ENCODE measurements at places on chromosomes 11 and 22.

DNA sequence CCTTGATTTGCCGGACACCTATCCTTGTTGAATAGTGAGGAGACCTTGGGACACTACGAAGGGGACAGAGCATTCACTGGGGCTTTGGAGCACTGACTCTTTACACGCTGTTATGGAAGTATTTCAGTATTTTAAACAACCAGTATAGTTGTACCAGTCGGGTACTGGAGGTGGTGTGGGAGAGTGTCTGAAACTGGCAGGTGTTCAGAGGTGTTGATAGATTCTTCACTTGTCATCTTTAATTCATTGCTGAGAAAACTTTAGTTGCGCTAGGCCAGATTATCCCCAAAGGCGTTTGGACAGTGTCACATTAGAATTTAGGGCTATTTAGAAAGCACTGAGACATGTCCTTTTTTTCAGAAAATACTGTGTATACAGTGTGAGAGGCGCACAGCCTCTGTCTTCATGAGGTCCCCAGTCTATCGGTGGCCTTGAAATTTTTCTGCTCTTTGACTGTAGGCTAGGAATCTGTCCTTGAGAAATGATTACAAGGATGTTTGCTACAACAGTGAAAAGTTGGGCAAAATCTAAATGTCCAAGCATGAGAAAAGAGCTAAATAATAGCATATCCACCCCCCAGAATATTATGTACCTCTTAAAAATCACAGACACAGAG lies 69.7 kb downstream of the TEAD1 start:
- DNase-seq = no peak

DNA sequence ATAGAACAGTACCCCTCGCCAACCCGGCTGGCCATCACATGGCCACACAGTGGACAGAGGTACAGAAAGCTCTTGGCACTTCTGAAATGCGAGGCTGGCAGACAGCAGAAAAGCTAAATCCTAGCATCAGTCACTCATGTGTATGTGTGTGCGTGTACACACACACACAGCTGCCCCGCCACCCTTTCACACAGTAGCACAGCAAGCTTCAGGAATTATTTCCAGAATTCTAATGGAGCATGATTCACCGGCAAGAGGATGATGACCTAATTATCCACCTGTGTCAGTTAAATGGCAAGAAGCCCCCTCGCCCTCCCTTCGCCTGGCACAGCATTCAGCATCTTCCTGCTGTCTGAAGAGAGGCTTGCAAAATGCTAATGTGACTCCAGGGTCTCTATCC lies 336.0 kb downstream of the SHANK2 start:
- DNase-seq = no peak

- DNase-seq = no peak
These were observed 516.2 kb downstream of the INSC start for GRCh38 chr11:15630896-15631295.

DNA sequence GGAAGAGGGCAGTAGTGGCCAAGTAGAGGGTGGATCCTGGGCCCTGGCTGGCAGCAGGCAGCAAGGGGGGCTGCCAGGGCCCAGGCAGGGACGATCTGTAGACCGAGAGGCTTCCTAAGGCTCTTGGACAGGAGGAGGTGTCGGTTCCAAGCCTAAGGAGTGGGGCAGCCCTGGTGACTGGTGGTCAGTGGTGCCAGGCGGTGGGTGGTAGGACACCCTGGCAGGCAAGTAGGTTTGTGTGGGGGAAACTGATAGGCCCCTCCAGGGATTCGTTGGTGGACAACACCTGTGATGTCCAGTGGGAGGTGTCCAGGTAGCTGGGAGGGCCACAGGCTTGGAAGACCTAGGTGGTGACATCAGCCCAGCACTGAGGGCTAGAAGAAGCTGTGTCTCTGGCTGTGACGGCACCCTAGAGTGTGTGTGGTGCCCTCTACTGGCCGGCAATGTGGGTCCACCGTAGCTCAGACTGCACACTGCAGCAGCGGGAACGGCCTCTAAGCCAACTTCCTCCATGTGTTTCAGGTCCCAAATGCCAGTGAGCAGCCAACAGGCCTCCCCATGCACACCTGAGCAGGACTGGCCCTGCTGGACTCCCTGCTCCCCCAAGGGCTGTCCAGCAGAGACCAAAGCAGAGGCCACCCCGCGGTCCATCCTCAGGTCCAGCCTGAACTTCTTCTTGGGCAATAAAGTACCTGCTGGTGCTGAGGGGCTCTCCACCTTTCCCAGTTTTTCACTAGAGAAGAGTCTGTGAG lies 9.4 kb upstream of the SAMM50 start:
- DNase-seq = no peak

- no peak for DNase-seq
These were observed 31.6 kb upstream of the CARS1 start for GRCh38 chr11:3088806-3089205.

DNA sequence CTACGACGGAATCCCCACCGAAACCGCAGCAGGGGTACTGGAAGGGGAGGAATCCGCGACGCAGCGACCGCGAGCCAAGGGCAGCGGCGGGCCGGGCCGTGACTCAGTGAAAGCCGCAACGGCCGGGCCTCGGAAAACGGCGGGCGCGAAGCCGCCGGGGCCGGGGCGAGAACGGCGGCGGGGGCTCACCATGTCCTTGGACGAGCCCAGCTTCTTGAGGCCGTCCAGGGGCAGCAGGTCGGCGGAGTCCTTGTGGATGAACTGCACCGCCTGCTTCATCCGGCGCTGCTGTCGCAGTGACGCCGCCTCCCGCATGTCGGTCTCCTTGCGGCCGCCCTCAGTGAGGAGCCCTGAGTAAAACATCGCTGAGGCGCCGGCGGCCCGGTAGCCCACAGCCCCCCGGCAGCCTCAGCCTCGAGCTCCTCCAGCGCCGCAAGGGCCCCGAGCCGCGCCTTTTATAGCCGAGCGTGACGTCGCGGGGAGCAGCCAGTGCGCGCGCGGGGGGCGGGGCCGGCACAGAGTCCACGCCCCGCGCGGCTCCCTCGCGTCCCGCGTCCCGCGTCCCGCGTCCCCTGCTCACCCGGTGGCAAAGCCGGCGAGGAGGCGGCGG lies at the start of gene NRIP3:
Gene NRIP3 (minus strand): TSS at position 429 of the 610 bp plus-strand sequence. CDS start 66 bp downstream, at position 363.
- DNase-seq = peak; percentile 27

- no peak for DNase-seq
These were observed 30.6 kb downstream of the UBASH3B start for GRCh38 chr11:122686111-122686510.

DNA sequence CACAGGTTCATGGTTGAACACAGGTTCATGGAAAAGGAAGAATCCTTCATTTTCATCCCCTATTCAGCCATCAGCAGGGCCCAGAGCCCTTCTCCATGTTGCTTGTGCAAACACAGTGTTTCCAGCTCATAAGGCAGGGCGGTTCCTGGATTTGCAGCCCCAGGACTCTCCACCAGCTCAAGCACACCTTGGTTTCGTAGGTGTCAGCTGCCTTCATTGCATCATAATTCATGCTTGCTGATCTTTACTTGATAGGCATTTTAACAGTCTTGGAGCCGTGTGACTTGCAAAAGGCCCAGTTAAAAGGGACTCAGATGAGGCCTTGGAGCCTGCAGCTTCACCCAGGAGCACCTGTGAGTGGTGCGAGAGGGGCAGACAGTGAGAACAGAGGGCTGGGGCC lies 318.1 kb upstream of the B3GAT1 start:
- no peak for DNase-seq

DNA sequence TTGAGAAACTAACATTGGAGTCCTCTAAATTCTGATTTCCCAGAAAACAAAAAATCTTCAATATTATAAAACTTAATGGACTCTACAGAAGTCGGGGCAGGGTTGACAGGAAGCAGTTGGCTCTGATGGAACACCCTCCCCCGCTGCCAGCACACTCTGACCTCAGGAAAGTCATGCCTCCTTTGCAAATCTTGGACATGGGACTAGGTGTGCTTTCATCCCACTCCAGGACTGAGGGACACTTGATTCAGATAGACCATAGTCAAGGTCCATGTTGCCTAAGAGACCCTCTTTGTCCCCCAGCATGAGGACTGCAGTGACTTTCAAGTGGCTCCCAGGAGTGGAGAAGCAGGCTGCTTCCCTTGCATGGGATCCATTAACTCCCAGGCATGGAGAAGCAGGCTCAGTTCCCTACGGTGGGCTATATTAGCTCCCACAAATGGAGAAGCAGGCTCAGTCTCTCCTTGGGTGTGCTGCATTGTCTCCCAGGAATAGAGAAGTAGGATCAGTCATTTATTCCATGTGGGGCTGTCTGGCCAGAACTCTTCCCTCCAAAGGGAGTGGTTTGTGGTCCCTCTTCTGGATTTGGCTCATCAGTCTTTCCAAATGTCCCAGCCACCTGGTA lies 38.3 kb downstream of the C22orf31 start:
- no peak for DNase-seq

DNA sequence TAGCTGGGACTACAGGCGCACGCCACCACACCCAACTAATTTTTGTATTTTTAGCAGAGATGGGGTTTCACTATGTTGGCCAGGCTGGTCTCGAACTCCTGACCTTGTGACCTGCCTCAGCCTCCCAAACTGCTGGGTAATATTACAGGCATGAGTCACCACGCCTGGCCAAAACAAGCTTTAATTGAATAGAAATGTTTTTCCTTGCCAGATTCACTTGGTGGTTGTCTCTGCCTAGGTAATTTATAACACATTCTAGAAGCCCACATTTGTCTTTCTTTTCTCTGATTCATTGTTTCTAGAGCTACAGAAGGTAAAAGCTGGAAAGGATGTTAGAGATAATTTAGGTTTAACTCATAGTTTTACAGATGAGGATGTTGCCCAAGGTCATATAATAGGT lies 41.3 kb downstream of the CECR2 start:
- no peak for DNase-seq

DNA sequence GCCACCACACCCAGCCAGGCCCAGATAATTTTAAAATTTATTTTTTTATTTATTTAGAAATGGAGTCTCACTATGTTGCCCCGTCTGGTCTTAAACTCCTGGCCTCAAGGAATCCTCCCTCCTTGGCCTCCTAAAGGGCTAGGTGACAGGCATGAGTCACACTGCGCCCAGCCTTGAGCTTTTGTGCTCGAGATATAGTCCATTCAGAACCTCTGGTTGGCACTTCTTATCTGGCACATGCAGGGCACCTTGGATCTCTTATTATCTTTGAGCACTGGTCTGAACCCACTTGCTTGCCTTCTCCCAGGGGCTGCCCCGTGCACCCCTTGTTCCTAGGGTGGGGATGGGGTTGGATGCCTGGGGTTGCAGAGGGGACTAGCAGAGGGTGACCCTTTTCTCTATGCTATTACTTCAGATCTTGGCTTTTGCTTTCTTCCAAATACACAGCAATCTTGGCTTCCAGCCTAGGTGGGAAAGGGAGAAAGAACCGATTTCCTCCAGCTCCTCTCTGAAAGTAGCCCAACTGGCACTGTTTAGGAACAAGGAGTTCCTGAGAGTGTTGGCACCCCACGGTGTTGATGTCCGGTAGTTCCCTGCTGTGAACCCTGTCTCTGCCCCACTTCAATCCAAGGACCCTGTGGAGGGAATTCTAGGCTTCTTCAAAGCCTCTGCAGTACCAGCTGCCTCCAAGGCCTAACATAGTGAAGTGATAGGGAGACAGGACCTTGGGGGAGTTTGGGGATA lies 1.3 kb upstream of the SLC3A2 start:
- no peak for DNase-seq

DNA sequence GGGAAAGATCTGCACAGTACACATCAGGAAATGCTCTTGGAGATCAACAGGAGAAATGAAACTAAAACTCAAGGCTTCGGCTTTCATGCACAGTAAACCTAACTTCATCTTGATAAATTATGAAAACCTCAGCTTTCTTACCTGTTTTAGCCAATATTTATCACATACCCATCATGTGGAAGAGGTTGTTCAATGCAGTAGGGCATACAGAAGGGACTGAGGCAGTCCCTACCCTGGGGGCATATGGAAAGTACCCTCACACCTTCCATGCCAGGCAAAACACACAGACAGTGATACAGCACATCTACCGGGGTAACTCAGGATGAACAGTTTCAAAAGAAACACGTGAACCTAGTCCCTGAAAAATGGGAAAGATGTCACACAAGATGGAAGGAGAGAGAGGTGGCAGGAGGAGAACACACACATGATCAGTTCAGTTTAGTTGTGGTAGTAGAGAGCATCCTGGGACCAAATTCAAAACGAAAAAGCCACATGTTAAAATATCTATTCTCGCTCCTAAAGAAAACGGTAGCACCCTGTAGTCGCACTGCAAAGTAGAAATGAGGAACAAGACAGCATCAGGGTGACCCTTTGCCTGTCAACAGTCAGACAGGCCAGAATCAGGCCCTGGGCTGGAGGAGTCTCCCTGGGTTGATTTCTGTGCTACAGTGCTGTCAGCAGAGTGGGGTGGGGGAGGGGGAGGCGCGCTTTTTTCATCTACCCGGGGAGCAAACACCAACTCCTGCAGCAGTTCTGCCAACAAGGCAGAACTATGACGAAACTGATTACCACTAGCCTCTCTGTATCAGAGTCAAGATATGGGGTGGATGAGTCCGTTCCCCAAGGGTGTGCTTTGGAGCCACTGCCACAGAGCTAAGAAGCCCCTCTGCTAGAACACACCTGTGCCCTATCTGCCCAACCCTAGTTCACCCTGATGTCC lies 1.3 kb downstream of the HIRA start:
- DNase-seq = peak; percentile 3

GRCh38 chr22:38239101-38239761 lies 33.6 kb downstream of the TMEM184B start:
- no peak for DNase-seq

Measured in LoVo (cell line).